OCI-LY7 (cell line): ENCODE measurements at places on chromosomes 1 and 21.
A peak's percentile ranks its signal among the peaks of the same experiment; 100 is the strongest.

GRCh38 chr21:31455506-31455905, 111.4 kb upstream of the TIAM1 start:
- no peak for DNase-seq

DNA sequence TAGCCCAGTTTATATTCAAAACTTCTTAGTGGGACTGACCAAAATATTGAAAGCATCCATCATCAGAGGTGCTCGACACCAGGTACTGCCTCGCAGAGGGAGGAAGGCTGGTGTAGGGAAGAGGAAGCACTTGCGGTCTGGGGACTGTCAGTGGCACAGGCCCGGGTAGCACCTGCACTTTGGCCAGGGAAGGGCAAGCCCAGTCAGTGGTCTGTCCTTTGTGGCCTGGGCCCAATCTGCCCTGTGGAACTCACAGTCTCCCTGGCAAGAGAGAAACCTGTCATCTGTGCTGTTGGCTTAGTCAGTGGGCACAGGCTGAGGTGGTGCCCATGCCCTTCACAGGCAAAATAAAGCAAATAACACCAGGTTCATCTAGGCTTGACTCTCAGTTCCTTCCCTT, 77.4 kb downstream of the SYT6 start:
- no peak for DNase-seq

GRCh38 chr1:235648407-235648907, 1.1 kb downstream of the GNG4 start:
- no peak for DNase-seq

DNA sequence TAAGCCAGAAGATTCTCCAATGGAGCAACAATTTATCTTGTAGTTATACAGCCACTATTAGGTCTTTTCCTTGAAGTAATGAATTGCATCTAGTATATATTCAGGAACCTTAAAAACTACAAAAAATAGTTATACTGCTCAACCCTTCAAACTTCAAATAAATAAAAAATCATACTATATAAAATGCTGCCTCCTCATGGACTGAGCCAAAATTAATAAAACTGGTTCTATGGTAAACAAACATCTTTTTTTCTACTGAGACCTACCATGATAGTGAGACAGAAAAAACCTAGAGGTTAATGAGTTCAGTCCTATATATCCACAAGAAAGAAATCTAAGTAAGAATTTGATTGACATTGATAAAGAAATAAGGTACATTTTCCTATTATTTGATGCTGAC, 67.7 kb downstream of the GPATCH2 start:
- no peak for DNase-seq

GRCh38 chr1:221704306-221704705, 37.6 kb downstream of the DUSP10 start:
- DNase-seq: no peak

GRCh38 chr1:29547300-29547699, 311.0 kb downstream of the PTPRU start:
- DNase-seq: no peak

DNA sequence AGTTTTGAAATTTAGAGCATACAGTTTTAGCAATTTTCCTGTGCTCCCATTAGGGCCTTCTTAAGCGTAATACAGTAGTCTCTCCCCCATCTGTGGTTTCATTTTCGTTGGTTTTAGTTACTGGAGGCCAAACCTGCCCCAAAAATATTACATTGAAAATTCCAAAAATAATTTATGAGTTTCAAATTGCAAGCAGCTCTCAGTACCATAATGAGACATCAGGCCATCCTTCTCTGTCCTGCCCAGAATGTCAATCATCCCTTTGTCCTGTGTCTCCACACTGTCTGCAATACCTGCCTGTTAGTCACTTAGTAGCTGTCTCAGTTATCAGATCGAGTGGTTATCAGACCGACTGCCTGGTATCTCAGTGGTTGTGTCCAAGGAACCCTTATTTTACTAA, 45.4 kb downstream of the ADSS2 start:
- no peak for DNase-seq

DNA sequence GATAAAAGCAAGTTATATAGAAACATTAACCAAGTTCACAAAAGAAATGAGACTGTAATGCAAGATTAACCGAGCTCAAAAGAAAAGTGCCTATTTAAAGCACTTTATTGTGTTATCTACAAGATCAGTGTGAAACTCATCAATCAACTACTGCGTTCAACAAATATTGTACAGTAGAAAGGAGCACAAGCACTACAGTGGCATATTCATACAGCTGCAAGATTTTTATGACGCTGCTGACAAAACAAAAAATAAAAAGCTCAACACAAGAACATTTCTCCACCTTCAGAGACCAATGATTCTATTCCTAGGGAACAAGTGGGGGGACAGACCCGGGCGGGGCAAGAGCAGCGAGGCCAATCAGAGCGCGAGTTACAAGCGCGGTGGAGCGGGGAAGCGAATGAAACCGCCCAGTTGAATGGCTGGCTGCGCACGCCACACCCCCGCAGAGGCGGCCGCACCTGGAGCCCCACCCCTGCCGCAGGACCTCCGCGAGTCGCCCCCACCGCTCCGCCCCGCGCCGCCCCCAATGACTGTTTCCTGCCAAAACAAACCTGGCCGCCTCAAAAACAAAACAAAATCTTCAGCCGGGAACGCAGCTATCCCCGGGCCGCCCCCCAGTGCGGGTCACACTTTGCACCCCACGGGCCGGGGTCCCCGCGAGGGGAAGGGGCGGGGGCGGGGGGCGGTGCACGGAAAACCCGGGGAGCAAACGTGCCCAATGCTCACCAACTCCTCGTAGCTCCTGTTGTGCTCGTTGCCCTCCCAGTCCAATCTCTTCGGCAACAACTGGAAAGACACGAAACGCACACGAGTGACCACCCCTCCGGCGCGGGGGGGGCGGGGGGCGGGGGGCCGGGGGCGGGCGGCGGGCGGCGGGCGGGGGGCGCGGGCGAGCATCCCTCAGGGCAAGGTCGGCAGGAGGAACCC, 1.1 kb downstream of the BRWD1 start:
- DNase-seq: peak; percentile 91

- no peak for DNase-seq
Observed at GRCh38 chr1:205598841-205599668, 32.8 kb downstream of the ELK4 start.

DNA sequence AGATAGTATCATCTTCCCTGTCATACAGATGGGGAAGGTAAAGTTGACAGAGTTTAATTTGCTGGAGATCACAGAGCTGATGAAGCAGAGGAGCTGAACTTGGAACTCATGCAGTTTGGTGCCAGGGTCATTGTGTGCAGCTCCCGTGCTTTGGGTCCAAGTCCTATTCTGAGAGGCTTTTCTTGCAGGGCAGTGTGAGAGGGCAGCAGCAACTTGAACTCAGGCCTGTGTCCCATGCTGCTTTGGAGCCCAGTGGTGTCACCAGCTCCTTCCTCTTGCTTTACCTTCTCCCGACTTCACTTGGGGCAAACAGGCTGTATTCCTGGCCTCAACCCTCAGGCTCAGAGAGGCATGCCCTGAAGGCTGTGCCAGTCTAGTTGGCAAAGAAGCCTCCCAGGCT, 24.7 kb downstream of the INAVA start:
- DNase-seq: no peak

GRCh38 chr1:112605633-112606327, 13.2 kb downstream of the ST7L start:
- DNase-seq: no peak

- no peak for DNase-seq
Observed at GRCh38 chr1:234645474-234645953, 35.5 kb upstream of the IRF2BP2 start.

- DNase-seq: no peak
Observed at GRCh38 chr1:34977858-34978257, 7.3 kb downstream of the TMEM35B start.

- DNase-seq: no peak
Observed at GRCh38 chr1:244712669-244713068, 59.7 kb downstream of the DESI2 start.

GRCh38 chr1:229666585-229666984, 40.5 kb downstream of the URB2 start:
- peak; percentile 66 for DNase-seq

GRCh38 chr21:39016740-39017315, 166.4 kb downstream of the PSMG1 start:
- DNase-seq: peak; percentile 85

DNA sequence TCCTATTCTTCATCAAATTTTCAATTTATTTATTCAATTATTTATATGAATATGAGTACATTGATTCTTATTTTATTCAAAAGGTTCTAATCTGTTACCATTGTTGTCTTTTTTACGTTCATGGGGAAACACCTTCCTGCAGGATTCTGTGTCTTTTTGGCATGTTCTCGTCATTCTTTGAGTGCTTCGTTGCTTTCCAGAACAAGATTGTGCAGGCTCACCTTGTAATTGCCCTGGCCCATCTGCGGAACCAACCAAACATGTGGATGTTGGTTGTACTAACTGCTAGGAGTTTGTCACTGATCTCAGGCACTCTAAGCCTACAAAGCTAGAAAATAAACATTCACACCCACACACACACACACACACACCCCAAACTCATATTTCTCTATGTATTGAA, 182.1 kb downstream of the TTLL7 start:
- DNase-seq: no peak

DNA sequence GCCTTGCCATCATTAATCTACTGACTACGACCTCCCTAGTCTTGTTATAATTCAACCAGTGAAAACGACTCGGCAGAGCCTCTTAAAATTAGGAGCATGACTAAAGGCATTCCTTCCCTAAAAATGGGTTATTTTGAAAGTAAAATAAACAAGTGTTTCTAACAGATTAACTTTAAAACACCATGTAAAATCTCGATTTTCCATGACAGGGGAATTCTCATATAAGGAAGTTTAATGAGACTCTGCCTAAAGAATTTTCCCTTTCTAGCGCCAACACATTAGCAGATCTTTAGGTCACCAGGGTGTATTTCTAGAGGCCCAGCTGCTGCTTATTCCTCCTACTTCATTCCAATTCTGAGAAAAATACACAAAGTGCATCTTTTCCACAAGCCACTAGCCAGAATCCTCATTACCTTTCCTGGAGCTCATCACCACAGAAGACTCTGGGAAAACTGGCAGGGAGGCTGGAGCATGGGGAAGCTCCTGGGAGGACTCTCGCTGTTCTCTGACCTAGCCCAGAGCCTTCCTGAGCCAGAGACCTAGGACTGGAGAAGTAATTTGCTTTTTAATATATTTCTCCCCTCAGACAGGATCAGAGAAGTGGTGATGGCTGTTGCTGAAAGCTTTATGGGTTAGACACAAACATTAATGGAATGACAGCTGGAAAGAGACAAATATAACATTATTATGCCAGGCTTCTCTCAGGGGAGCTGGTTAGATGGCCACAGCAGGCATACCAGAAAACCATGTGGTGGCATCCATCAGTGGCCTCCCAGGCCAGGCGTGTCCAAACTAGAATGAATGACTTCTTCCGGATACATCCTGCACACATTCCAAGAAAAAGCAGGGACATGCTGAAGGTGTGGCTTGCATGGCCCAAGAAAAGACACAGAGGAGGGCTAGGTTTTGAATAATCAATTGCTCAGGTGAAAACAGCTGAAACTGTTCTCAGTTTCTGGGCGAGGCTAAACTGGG, 63.6 kb upstream of the CTTNBP2NL start:
- DNase-seq: no peak

GRCh38 chr1:233516732-233517131, 97.2 kb upstream of the KCNK1 start:
- no peak for DNase-seq

- no peak for DNase-seq
Observed at GRCh38 chr1:30733493-30733892, 10.1 kb upstream of the MATN1 start.

GRCh38 chr1:10866321-10867093, 70.1 kb upstream of the CASZ1 start:
- DNase-seq: peak; percentile 3

- no peak for DNase-seq
Observed at GRCh38 chr1:232704694-232705680, 75.1 kb upstream of the SIPA1L2 start.

DNA sequence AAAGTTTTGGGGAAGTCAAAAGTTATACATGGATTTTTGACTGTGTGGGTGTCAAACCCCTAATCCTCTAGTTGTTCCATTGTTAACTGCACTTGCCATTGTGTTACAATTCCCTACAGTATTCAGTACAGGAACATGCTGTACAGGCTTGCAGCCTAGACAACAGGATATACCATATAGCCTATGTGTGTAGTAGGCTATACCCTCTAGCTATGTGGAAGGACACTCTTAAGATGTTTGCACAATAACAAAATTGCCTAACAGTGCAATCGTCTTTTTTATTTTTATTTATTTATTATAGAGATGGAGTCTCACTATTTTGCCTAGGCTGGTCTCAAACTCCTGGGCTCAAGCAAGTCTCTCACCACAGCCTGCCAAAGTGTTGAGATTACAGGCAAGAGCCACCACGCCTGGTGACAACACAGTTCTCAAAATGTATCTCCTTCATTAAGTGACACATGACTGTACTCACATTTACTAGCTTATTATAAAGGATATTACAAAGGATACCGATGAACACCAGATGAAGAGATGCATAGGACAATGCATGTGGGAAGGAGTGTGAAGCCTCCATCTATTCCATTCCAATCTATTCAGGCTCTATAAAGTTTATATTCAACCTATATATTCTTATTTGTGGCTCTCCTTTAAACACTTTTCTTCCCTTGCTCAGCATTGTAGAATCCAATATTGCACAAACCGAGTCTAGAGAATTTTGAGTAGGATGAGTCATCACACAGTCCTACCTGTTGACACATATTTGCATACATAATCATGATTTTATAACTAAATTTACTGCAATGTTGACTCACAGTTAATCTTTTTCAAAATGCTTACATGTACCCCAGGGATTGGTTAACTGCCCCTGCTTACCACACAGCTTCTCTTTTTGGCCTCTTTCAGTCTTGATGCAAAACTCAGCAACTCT, 28.4 kb upstream of the CEP350 start:
- DNase-seq: no peak

DNA sequence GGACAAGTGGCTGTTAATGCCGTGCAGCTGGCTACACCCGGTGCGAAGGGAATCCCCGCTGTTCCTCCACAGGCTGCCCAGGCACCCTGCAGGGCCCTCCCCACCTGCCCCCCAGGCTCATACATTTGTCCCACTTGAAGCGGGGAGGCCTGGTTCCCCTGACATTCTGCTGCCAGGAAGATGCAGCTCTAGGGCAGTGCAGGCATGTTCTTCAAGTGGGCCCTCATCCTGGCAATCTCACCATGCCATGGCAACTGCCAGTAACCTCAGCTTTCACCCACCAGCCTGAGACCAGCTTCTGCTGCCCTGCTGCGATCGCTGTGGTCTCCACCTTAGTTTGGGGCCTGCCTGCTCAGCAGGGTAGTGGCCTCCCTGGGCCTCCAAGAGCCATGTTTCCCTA, 151.9 kb upstream of the COL6A1 start:
- no peak for DNase-seq

- DNase-seq: no peak
Observed at GRCh38 chr1:100699744-100700143, 19.8 kb upstream of the VCAM1 start.

- DNase-seq: no peak
Observed at GRCh38 chr21:25559746-25560145, 47.5 kb downstream of the MRPL39 start.

GRCh38 chr1:155979597-155980343, 1.4 kb upstream of the ARHGEF2 start:
- DNase-seq: peak; percentile 81

- DNase-seq: no peak
Observed at GRCh38 chr1:64167176-64167575, 36.2 kb upstream of the UBE2U start.

GRCh38 chr1:200684015-200684414, 14.3 kb upstream of the DDX59 start:
- no peak for DNase-seq
